ENCODE measurements at places on chromosomes 16 and 17.

- no peak for DNase-seq
Measured at GRCh38 chr16:89971495-89972243, 23.1 kb downstream of the DEF8 start.

DNA sequence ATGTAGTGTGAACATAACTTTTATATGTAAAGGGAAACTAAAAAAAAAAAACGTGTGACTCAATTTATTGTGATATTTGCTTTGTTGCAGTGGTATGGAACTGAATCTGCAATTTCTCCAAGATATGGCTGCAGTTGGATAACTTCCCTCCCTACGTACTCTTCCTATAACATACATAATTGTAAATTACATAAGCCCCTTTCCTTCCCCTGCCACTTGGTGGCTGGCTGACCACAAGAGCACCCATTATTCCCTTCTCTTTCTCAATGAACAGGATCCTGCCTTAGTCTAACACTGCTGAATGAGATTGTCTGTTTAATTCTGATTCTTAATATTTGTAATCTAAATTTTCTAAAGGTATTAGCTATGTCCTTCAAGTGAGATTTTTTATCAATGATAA, 27.8 kb downstream of the CCL4 start:
- DNase-seq, result no peak

DNA sequence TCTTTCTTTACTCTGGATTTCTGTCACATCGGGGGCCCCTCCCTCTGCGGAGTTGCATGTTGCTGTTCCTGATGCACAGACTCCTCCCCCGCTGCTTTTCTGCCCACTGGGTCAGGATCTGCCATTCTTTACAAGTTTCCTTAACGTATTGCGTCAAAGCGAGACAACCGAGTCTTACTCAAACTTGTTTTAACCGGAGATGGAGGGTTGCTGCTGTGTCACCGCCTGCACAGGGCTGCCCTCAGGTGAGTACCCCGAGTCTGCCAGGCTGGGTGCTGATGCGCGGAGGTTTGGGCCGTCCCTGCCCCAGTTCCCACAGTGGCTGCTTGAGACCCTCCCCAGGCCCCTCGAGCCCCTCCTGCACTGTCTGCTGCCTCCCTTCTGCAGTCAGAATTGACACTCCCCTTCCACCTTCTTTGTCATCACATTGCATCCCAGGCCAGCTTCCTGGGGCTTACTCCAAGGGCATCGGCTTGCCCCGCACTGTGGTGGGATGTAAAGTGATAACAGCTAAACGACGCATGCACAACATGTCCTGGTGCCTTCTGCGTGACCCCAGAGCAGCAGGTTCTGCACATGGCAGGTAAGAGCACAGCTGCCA, 19.3 kb downstream of the CARHSP1 start:
- no peak for DNase-seq

DNA sequence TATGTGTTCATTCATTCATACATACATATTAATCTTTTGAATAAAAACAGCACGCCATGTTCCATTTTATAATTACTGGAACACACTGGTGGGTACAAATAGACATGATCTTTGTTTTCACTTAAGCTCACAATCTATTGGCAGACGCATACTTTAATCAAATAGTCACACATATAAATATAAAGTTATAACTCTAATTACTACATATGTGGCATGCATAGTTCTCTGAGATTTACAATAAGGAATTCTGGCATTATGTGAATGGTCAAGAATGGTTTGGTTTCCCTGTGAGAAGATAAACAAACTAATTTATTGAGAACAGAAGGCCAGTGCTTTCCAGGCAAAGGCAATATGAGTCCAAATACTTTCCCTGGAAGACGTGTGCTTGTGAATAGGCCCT, 576.2 kb downstream of the CDH8 start:
- DNase-seq, result no peak

- DNase-seq, result no peak
Measured at GRCh38 chr17:19296786-19297778, 59.9 kb downstream of the EPN2 start.

DNA sequence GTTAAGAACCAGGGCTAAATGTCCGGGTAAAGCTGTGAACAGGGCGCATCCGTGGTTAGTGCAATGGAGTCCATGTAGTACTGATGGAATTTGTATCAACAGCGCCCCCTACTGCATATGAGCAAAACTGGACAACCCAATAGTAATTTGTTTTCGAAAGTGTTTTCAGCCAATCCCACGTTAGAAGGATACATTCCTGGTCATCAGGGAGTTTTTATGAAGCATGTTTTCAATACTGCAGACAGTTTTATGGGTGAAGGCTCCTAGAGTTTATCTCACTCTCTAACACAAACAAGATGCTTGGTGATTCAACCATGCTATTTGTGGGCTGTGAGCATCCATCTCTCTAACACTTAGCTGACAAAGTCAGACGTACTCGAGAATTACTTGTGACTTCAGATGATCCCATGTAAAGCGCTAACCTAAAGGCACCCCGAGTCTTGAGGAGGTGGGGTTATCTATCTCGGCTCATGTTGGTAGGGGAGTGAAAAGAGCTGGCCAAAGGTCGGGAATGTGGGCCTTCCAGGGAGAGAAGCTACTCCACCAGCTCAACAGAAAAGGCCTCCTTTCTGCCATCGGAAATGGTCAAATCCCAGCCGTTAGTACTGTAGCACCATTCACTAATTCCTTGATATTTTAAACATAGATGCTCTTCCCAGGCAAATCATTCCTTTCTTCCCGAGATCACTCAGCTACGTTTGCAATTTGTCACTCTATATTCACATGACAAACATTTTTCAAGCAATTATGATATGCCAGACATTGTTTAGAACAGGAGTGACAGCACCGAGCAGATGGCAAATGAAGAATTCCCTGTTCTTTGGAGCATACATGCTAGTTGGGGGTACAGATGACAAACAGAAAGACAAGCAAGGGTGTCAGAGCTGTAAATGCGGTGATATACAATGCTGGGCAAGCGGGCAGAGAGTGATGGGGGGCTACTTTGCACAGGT, 46.9 kb upstream of the HNF1B start:
- no peak for DNase-seq

DNA sequence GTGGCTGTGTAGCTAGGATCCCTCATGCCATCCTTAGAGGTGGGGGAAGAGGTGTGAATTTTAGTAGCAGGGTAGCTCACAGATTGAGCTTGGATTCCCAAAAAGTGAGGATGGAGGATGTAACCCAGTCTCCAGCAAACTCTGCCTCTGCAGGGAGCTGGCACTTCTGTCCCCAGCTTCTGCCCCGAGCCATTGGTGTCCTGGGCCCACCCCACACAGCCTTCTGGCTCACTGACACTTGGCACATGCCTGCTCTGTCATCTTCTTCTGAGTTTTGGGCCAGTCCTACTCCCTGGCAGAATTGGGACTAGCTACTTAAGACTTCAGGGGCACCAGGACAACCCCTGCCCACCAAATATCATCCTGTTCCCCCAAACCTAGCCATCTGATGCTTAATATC, 2.3 kb downstream of the CACNG5 start:
- no peak for DNase-seq

- DNase-seq, result no peak
Measured at GRCh38 chr17:39709319-39709997, 9.6 kb downstream of the ERBB2 start.

DNA sequence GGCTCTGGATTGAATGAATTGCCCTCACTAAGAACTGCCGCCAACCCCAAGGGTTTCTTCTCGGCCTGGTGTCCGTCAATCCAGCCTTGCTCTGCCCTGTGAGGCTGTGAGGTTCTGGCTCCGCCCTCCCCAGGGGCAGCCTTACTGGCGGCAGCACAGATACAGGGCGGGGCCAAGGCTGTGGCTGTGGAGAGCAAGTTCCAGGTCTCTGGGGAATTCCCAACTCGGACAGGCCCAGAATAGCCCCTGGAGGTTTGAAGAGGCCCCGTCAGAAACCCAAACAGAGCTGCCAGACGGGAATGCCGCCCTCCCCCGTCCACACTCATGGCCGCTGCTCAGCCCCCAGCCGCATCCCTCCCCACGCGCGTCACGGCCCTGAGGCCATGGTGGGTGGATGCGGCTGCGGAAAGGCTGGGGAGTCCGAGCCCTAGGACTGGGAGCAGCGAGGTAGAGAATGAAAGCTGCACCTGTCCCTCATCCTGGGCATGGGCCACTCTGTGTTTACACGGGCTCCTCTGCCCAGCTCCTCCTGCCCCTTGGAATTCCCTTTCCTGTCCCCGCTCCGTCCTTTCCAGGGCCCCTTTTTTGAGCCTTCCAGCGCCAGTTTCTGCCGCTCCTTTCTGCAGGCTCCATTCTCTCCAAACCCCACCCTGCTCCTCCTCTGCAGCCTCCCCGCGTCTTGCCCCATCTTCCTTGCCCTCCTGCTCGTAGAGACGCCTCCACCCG, 660 bp upstream of the PRRT2 start:
- DNase-seq, result peak; percentile 91

DNA sequence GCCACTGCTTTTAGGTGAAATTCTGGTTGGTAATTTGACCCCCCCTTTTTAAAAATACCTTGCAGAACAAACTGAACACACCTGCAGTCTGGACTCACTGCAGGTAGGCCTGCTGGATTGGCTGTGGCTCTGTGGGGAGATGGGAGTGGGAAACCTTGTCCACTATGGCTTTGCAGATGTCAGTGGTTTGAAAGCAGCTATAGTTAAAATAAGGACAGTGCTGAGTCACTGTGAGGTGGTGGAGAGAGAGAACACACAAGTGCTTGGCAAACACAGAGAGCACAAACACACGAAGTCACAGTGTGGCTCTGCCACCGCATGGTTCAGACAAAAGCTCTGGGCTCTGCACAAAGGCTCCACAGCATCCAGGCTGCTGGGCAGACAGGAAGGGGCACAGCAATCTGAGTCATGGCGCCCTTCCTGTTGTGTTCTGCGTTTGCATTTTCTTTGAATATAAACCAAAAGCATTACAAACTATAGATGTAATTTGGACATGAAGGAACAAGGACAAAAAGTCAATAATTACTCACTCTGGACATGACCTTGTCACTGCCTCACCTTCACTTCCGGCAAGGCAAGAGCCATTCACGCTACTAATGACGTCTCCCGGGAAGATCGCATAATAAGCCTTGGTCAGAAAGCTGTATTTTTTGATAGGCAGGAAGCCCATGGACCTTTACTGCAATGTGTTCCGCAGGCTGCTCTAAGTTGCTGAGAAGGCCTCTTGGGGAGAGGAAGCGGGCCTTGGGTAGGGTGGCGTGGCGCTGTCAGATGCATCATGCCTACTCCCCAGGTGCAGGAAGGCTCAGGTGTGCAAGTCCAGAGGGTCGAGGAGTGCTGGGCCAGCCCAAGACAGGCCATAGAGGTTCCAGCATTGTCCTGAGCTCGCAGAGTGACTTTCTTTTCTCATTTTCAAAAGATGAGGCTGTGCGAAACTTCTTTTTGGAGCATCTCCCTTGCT, 60.1 kb upstream of the MED9 start:
- DNase-seq, result no peak

- DNase-seq, result no peak
Measured at GRCh38 chr17:72511874-72512273, 391.1 kb downstream of the SOX9 start.

DNA sequence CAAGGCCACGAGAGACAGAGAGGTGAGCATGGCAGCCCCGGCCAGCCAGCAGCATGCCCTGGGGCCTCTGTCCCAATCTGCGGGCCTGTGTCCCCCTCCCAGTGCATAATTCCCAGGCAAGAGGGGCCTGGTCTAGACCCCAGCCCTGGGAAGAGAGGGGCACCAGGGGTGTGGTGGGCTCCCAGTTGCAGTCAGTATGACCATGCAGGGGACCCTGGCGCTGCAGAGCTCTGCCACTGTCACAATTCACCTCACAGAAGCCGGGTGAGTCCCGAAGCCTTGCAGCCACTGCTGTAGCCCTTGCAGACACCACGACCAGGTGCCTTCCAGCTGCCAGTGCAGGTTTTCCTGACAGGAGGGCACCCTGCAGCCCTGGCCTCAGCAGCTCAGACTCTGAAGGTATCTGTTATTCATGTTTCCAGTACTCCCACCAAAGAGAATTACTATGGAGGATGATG, 25.8 kb upstream of the KSR1 start:
- no peak for DNase-seq

DNA sequence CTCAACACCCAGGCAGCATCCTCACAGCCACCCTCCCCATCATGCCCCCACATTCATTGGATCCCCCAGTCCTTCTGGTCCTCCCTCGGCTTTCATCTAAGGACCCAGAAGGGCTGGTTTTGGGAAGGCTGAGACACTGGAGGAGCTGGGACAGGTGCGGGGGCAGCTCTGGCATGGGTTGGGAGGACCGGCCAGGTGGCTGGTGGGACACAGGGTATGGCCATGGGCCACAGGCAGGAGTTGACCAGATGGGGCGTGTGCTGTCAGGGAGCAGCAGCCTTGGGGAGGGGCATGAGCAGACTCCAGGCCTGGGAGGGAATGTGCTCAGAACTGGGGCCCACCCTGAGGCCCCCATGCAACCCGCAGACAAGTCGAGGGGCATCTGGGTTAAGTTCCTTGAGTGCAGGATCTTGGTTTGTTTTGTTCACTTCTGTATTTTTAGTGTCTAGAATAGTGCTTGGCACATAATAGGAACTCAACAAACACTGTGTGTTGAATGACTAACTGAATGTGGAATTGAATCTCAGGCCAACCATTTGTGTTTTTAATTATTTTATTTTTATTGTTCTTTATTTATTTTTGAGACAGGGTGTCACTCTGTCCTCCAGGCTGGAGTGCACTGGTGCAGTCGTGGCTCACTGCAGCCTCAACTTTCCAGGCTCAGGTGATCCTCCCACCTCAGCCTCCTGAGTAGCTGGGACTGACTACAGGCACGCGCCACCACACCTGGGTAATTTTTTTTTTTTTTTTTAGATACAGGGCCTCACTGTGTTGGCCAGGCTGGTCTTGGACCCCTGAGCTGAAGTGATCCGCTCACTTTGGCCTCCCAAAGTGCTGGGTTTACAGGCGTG, 5.6 kb downstream of the P2RX1 start:
- no peak for DNase-seq

All from 8988T (cell line).